ENCODE measurements at places on chromosomes 5 and 9. TPM values are rescaled to one million over a fixed set of nuclear protein-coding genes. Genes with fewer than 3 reads are reported as not detected.

- DNase-seq: no peak
These were observed 34.4 kb downstream of the RABGAP1 start for GRCh38 chr9:122975196-122975595.

GRCh38 chr5:106759152-106759551 is 911.6 kb downstream of the EFNA5 start:
- DNase-seq: no peak

DNA sequence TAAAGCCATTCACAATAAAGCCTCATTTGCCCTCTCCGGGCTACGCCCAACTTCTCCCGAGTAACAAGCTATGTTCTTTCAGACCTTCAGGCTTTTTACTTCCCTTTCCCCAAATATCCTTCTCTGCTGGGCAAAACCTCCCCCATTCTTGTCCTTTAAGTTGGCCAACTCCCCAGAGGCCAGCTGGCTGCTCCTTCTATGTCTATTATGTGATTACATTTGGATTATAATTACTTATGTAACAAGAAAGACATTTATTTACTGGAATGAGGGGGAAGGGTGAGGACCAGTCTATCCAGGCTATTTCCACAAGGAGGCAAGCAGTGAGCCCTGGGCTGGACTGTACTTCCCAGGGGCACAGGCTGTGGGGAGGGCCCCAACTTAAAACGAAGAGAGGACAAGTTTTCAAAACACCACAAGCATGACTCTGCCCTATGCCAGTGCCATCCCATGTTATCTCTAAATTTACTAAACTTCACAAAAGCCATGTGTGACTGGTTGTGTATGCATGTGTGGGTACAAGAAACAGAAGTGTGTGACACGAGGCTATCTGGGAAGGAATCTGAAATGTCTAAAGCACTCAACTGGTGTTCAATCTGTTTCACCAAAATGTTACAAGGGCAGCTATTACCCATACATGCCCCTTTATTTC is 84.5 kb downstream of the GNAQ start:
- DNase-seq: no peak

DNA sequence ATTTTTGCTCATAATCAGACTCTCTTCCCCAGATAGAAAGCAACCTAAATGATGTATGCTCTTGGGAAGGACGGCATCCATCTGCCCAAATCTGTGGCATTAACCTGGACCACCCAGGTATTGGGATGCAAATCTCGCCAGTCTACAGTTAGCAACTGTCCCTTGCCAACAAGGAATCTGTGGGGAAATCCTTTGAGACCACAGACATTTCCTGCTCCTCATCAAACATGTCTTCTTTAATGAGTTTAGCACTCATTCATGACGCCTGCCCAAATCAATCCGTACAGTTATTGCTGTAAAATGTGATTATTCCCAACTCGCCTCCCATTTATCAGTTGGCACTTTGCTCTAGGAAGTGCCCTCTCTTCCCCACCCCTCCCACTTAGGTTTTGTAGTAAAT is 7.8 kb downstream of the ROR2 start:
- no peak for DNase-seq

GRCh38 chr5:160471761-160472160 is 50.1 kb downstream of the PTTG1 start:
- no peak for DNase-seq

DNA sequence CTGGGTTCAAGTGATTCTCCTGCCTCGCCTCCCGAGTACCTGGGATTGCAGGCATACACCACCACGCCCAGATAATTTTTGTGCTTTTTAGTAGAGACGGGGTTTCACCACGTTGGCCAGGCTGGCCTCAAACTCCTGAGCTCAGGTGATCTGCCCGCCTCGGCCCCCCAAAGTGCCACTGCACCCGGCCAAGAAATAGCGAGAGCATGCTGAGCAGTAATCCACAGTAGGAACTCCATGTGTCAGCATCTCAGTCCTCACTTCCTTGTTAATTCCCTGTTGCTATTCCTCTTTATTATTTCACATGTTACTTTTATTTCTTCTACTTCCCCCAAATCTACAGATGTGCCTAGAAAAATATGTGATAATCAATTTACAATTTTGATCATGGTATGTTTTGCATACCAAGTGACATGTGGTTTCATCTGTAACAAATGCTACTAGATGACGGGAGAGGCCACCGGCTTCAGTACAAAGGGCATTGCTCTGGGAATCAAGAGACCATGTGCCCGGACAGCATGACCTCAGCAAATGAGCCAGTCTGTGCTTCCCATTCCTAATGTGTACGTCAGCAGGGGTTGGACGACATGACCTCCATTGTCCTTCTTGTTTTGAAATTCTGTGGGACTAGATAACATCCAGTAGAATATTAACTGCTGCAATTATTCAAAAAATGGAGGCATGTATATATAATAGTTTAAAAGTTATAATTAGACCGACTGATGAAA is 61.6 kb downstream of the FNBP1 start:
- no peak for DNase-seq

- DNase-seq: no peak
These were observed 39.3 kb upstream of the CHD1 start for GRCh38 chr5:98968056-98968564.

- DNase-seq: no peak
These were observed 35.6 kb downstream of the ACTBL2 start for GRCh38 chr5:57446966-57447365.

DNA sequence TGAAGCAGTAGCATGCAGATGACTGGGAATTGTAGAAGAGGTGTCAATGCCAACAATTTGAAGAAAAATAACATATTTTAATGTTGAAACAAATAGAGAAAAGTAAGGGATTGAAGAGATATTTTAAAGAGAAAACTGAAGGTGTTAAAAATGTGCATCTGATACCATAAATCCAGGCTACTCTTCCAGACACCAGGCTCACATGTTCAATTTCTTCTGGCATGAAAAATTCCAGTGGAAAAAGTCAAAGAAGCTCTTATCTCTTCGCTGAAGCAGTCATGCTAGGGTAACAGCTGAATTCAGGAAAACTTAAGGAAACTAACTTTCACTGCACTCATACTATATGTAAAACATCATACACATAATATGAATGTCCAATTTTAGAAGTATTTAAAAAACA is 335.0 kb downstream of the PDE4D start:
- no peak for DNase-seq

DNA sequence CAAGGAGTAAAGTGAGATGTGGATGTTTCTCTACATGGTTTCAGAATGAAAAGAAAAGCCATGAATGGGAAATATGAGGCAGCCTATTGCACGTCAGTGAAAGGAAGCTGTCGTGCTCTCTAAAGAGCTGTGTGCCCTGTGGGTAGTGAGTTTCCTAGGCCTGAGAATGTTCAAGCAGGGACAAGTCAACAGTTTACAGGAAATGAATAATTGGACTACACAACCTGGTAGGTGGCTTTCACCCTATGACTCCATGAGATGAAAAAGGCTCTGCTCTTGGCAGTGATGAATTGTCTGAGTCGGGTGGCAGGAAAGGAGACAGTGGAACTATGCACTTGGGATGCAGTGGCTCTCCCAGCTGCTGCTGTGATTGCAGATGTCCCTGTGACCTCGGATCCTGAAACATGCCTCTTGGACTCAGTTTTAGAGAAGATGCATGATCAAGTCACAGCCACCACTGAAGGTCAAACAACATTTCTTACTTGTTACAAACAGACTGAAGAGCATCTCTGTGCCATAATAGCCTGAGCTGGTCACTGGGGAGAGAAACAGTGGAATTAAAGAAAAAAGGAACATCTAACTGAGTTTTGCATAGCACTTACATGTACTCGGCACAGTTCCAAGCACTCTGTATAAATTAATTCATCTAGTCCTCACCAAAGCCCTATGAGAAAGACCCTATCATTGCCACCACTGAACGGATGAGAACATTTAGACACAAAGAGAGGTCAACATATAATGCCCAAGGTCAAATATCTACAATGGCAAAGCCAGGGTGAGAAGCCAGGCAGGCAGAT is 293.7 kb downstream of the SPOCK1 start:
- peak; percentile 30 for DNase-seq

- DNase-seq: no peak
These were observed 137.6 kb downstream of the NPR3 start for GRCh38 chr5:32848681-32849080.

GRCh38 chr9:104826911-104827310 is 63.0 kb downstream of the NIPSNAP3B start:
- no peak for DNase-seq

DNA sequence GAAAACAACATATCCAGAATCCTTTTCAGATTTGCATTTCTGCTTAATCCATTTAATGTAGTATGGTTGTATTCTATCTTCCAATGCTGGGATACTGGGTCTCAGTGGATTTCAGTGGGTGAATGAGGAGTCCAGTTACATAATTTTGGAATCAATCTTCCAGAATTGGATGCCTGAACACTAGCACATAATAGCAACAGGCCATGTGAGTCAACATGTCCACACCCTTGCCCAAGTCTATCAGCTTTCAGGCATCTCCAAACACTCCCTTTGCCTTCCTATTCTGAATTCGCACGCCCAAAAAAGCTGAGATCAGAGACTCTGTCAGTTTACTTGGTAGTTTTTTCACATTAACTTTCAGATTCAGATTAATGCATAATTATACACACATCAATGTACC is 202.6 kb downstream of the TSSK1B start:
- DNase-seq: peak; percentile 63

DNA sequence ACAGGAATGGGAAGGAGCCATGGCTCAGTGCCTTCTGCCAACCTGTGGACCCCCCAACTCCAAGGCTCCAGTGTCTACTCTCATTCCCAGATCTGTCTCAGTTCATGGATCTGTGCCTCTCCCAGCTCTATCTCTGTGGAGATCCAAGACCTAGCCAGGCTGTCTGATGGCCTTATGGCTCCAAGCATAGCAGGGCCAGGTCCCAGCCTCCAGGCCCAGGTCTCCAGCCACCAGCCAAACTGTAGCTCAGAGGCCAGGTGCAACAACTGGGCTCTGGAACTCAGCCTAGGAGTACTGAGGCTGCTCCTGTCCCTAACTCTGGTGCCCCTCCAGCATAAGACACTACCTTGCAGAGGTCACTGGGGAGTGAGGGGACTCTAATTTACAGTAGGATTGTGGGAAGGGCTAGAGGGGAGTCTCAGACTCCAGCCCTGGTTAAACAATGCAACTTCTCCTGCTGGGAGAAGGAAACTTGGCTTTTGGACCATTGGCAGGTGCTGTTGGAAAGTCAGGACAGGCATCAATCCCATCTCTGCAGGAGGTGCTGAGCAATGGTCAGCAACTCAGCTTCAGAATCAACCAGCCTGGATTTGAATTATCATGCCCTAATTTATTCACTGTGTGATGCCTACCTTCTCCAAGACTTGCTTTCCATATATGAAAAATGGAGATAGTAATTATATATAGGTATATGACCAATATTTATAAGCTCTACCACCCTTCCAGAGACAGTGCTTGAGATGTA is 63.0 kb downstream of the PCDH1 start:
- DNase-seq: no peak

DNA sequence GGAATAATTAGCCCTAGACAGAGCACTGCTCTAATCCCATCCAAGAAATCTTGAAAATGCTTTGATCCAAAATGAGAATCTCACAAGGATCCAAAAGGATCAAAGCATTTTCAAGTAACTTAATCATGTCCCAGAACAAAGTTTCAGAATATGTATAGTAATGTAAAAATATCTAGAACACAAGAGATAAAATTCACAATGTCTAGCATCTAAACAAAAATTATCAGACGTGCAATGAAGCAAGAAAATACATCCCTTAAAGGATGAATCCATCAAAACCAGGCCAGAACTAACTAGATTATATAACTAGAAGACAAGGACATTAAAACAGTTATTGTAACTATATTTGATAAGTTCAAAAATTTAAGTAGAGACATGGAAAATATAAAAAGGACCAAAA is 69.3 kb downstream of the INIP start:
- no peak for DNase-seq

- no peak for DNase-seq
These were observed 78.4 kb downstream of the ST8SIA4 start for GRCh38 chr5:100824635-100825034.

- no peak for DNase-seq
These were observed 17.0 kb upstream of the AUH start for GRCh38 chr9:91378695-91379127.

DNA sequence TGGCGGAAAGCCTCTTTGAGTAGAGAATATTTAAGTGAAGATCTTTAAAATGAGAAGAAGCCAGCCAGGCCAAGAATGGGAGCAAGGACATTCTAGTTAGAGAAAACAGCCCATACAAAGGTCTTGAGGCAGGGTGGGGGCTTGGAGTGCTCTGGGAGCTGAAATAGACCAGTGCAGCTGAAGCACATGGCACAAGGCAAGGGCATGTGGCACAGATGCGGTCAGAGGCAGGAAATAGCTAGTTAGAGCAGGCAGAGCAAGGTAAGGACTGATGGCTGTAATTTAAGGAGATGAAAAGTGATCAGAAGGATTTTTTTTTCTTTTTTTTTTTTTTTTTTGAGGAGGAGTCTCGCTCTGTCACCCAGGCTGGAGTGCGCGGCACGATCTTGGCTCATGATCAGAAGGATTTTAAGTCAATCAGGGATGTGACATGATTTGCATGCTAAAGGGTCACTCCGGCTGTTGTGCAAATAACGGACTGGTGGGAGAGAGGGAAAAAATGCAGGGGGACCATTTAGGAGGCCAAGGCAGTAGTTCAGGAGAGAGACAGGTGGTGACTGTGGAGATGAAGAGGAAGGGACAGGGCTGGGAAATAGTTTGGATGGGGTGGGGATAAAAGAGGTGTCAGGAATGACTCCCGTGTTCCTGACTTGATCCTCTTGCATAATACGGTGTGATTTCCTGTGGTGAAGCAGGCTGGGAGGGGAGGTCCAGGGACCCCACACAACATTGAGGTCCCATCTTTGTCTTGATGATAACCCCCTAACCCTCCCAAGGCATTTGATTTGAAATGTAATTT is 207.6 kb downstream of the HSPA4 start:
- DNase-seq: no peak

GRCh38 chr5:28714907-28715698 is 1676.7 kb upstream of the CDH9 start:
- no peak for DNase-seq

DNA sequence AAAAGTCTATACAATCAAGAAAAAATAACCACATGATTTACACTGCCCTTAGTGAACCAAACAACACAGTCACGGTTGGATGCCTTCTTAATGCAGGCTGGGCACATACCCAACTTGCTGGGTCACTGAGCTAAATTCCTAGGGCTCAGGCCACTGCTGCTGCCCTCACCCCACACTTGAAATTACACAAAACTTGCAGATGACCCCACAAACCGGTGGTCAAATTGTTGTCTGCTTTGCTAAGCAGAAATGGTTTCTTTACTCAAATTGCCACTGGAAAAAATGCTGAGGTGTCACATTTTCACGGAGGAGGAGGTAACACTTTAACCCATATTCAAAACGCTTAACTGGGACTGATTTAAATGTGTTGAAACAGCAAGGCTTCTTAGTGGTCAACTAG is 62.4 kb downstream of the HMHB1 start:
- no peak for DNase-seq

GRCh38 chr9:107155244-107155817 is 127.7 kb upstream of the RAD23B start:
- DNase-seq: no peak

GRCh38 chr9:30382271-30382670 is 2002.2 kb upstream of the ACO1 start:
- no peak for DNase-seq

Gene NME5
- 0.29 TPM for total RNA-seq

Gene MIER3
- 31.7 TPM for total RNA-seq

Gene GABBR2
- 1.5 TPM for total RNA-seq

Gene TTC16
- not detected for total RNA-seq

Gene BTNL8
- not detected for total RNA-seq

Gene ACER2
- 0.06 TPM for total RNA-seq

Gene S1PR3
- 13.1 TPM for total RNA-seq

Gene STPG3
- not detected for total RNA-seq

Gene DNLZ
- 100 TPM for total RNA-seq

Gene KLF9
- total RNA-seq: 10.6 TPM

Gene DIRAS2
- total RNA-seq: 0.57 TPM

Gene DNAJC21
- 26.9 TPM for total RNA-seq

Gene KCNMB1
- 0.86 TPM for total RNA-seq

Gene IRF1
- 18.2 TPM for total RNA-seq
